ENCODE measurements at places on chromosomes 6 and 20.

GRCh38 chr20:50772420-50773185 is 22.3 kb upstream of the BCAS4 start:
- DNase-seq: no peak

GRCh38 chr6:31666337-31666965 is 571 bp downstream of the CSNK2B start:
- DNase-seq: no peak

DNA sequence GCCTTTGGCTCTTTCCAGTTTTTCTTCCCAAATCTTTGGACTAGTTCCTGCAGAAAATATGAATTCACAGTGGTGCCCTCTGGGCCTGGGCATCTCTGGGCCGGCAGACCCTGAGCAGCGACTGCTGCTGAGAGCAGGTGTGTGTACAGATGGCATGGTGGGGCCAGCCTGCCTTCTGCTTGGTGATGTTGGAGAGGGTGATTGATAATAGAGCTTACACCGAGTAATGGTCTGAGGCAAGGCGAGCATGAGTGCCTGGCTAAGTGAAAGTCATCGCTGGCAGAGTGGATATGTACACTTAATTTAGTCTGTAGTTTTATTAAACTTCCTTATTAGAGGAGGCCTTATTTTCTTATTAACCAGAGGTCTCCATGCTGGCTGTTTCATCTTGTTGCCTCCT is 156.9 kb downstream of the CDKAL1 start:
- no peak for DNase-seq

GRCh38 chr20:56423211-56423610 is 11.2 kb downstream of the CASS4 start:
- no peak for DNase-seq

DNA sequence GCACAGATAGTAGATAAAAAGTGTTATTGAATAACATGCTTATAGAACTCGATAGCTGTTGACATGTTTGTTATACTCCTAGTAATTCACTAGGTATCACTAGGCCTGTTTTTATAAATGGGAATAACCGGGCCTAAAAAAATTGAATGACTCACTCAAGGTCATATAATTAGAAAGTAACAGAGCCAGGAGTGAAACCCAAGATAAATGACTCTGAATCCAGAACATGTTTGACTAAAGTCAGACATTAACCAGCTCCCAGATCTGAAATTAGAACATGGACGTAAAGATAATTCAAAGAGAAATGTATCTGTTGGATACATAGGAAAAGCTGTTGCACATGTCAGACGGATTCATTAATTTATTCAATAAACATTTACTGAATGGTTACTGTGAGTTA is 26.9 kb downstream of the RGS17 start:
- DNase-seq: no peak

GRCh38 chr6:105594821-105595220 is 191.9 kb upstream of the PREP start:
- no peak for DNase-seq

DNA sequence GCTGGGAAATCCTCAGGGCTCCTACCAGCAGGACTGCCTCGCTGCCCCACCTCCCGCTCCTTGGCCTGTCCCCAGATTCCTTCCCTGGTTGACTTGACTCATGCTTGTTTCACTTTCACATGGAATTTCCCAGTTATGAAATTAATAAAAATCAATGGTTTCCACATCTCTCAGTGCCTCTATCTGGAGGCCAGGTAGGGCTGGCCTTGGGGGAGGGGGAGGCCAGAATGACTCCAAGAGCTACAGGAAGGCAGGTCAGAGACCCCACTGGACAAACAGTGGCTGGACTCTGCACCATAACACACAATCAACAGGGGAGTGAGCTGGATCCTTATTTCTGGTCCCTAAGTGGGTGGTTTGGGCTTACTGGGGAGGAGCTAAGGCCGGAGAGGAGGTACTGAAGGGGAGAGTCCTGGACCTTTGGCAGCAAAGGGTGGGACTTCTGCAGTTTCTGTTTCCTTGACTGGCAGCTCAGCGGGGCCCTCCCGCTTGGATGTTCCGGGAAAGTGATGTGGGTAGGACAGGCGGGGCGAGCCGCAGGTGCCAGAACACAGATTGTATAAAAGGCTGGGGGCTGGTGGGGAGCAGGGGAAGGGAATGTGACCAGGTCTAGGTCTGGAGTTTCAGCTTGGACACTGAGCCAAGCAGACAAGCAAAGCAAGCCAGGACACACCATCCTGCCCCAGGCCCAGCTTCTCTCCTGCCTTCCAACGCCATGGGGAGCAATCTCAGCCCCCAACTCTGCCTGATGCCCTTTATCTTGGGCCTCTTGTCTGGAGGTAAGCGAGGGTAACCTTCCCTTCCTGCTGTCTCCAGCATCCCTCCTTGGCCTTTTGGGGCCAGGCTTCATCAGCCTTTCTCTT is at the start of gene CFB:
Gene CFB, plus strand, starts transcription at position 589 of the 863 bp plus-strand sequence. Its CDS starts 127 bp downstream, at position 716.
- DNase-seq: peak; percentile 75

DNA sequence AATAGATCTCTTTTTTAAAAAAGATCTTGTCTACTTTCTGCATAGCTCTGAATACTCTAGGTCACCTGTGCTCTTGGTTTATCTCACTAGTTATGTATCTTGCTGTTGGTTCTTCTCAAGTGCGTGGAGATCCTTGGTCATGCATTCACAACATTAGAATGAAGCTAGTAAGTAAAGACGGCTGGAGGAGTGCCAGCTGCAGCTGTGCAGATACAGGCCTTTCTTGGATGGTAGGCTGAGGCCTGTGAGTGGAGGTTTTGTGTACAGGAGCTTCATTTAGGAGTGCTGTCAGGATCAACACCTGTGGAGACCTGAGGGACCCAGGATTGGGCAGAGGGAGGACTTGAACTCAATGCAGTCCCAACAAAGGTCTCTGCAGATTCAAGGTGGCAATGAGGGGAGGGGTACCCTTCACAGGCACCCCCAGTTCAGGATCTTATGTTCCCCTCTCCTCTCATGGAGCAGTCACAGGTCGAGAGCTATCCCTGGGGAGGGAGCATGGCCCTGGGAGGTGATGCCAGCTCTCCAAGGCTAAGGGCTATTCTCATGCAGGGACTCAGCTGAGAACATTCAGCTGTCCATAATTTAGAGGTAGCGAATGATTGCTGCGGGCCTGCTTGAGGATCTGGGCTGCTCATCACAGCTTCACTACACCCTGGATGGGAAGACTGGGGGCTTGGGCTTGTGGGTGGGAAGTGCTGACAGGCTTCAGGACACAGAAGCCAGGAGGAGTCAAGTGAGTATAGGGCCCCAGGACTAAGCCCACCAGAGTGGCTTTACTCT is 98.9 kb upstream of the ENPP5 start:
- peak; percentile 42 for DNase-seq

- no peak for DNase-seq
Measured at GRCh38 chr6:119322034-119322433, 27.5 kb downstream of the MAN1A1 start.

- no peak for DNase-seq
Measured at GRCh38 chr6:129345890-129346289, 364.1 kb downstream of the ARHGAP18 start.

DNA sequence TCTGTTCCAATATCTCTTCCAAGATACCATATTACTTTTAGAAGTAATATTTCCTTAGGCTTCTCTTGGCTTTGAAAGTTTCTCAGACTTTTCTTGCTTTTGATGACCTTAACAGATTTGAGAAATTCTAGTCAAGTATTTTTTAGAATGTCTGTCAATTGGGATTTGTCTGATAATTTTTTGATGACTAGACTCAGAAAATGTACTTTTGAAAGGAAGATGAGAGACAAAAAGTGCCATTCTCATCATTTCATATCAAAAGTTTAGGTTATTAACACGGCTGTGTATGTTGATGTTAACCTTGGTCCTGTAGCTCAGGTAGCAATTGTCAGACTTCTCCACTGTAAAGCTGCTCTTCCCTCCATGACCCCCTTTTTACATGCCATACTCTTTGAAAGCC is 651.5 kb downstream of the EYS start:
- no peak for DNase-seq

- DNase-seq: no peak
Measured at GRCh38 chr6:64955435-64955848, 751.6 kb downstream of the EYS start.

GRCh38 chr6:65776332-65776731 is 69.3 kb upstream of the EYS start:
- DNase-seq: no peak

GRCh38 chr6:48614326-48614725 is 503.3 kb upstream of the PTCHD4 start:
- no peak for DNase-seq

DNA sequence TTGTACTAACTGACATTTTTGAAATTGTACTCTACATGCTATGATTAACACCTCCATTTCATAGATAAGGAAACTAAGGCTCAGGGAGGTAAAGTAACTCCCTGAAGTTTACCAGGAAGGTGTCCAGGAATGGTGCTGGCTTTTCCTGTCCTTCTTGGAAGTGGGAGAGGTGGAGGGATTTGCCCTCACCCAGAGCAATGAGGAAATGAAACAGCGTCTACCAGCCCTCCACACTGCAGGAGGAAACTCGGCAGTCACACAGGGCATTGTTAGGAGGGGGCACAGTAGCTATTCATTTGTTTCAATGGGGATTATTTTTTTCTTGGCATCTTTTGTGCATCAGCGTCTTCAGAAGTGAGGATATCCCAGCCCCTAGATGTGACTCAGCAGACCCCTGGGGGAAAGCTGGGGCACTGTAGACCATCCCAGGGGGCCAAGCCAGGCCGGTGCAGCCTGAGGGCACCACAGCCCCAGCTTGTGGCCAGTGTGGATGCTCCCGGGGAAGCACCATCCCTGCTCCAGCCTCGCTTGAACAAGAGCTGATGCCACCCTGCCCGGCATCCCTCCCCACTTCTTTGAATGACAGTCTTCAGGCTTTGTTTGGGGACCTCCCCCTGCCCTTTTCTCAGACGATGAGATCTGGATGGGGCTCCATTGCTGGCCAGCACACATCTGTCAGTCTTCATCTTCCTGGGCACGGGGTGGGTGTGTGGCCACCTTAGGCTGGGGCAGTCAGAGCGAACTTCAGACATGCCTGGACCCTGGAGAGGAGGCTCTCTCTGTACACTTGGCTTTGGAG is 224.4 kb upstream of the PMEPA1 start:
- no peak for DNase-seq

DNA sequence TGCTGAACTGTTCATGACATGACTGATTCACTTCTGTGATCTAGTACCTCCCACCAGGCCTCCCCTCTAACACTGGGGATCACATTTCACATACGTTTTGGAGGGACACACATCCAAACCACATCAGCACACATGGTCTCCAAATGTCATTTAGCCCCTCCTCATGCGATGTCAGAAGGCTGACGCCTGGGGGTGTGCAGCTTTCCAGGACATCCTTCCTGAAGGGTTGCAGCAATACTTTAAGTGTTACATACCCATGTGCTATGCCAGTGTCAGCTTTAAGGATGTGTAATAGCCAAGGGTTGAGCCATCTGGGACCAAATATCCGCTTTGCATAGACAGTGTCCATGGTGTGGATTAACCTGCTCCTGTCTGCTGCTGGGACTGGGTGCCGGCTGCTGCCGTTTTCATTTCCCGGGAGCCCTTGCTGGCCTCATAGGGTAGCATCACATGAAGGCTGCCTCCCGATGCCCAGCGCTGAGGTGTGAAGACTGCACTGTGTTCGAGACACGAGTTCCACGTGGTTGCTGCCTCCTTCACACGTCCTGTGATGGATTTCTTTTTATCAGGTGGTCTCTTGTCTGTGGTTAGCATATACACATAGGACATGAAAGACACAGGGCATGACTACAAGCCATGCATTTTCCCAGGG is 219.0 kb downstream of the THBS2 start:
- DNase-seq: no peak

DNA sequence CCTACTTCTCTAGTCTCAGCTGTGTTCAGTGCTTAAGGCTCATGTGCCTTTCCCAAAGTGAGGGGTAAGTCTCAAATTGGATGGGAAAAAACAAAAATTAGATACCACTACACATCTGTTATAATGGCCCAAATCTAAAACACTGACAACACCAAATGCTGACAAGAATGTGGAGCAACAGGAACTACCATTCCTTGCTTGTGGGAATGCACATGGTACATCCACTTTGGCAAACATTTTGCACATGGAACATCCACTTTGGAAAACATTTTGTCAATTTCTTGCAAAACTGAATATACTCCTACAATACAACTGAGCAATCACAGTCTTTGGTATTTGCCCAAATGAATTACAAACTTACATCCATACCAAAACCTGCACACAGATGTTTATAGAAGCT is 109.3 kb downstream of the TENT5A start:
- DNase-seq: no peak

- DNase-seq: no peak
Measured at GRCh38 chr6:100465701-100466409, 1.1 kb upstream of the SIM1 start.

GRCh38 chr20:20396794-20397193 is 28.9 kb downstream of the INSM1 start:
- no peak for DNase-seq

DNA sequence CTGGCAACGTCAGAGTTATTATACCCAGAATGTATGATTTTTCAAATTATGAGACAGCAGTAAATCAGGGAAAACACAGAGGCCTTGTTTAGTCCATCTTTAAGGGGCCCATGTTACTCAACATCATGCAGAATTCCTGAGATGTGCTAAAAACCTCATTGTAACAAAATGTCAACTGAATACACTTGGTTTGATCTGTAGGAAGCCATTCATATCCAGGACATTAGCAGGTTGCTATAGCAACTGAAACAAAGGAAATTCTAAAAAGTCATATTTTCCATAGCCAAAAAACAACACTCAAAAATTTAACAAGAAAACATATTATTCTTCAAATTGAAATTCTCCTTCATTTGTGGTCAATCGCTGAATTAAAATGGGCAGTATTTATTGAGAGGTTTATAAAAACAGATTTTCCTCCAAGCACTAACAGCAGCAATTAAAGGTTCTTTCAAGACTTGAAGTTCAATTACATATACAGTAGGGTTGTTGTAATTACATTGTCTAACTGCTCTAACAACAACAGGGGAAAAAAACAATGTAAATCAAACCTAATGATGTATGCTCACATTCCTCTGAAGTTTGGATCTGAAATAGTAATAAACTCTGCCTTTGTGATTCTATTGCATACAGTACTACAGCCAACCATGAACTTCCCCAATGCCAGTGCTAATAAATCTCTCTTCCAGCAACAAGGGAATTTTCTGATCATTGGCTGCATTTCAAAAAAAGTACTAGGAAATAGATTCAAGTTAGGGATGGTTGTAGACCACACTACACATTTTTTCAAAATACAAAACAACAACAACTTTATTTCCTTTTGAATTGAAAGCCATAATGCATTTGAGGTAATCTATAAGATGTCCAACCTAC is 34.9 kb downstream of the COL12A1 start:
- DNase-seq: no peak

DNA sequence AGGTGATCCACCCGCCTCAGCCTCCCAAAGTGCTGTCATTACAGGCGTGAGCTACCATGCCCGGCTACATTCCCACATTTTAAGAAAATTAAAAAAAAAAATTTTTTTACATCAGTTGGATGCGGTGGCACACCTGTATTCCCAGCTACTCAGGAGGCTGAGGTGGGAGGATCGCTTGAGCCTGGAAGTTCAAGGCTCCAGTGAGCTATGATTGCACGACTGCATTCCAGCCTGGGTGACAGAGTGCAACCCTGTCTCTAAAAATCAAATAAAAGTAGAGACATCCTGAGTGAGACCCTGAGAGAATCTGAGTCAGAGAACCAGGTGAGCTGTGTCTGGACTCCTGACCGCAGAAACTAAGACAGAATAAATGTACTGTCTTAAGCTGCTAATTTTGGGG is 38.8 kb downstream of the PIM1 start:
- no peak for DNase-seq

GRCh38 chr6:13024616-13025015 is 303.7 kb downstream of the TBC1D7 start:
- no peak for DNase-seq

GRCh38 chr6:15995493-15995892 is 133.4 kb upstream of the MYLIP start:
- DNase-seq: no peak

GRCh38 chr6:10901770-10902169 is 14.9 kb downstream of the SYCP2L start:
- no peak for DNase-seq
